Tongue (tissue), 3 donors: ENCODE measurements at places on chromosomes 11 and 22. TPM values are rescaled to one million over a fixed set of nuclear protein-coding genes. Genes with fewer than 3 reads are reported as not detected.

NNMT gene
- 21.6 TPM for total RNA-seq

ACRV1 gene
- not detected for total RNA-seq

DNAJC4 gene
- 16.7 TPM for total RNA-seq

ACR gene
- total RNA-seq: 3.3 TPM

CDHR5 gene
- total RNA-seq: not detected

BDNF gene
- total RNA-seq: 1.5 TPM

SPINDOC gene
- total RNA-seq: 11.9 TPM

PRR5L gene
- total RNA-seq: 14.1 TPM

PIWIL4 gene
- 9.0 TPM for total RNA-seq

TRMT2A gene
- total RNA-seq: 40.4 TPM

KCNQ1 gene
- total RNA-seq: 2.6 TPM

MMP7 gene
- total RNA-seq: 9.5 TPM

SERPING1 gene
- 20.8 TPM for total RNA-seq

LRRN4CL gene
- 33.8 TPM for total RNA-seq

MACROD1 gene
- total RNA-seq: 58.8 TPM

TUB gene
- total RNA-seq: 26.2 TPM

GLYATL1B gene
- total RNA-seq: not detected

IGF2 gene
- total RNA-seq: 1,514 TPM

SCGB2A2 gene
- total RNA-seq: not detected

VSTM5 gene
- total RNA-seq: 1.6 TPM

RAPSN gene
- total RNA-seq: 55.2 TPM

KCNK7 gene
- total RNA-seq: 4.2 TPM

MRPL16 gene
- 42.6 TPM for total RNA-seq

CWF19L2 gene
- 28.7 TPM for total RNA-seq

CARD10 gene
- total RNA-seq: 12.2 TPM

GLB1L2 gene
- 1.8 TPM for total RNA-seq

TRIM34 gene
- total RNA-seq: 8.1 TPM

TRIM6 gene
- 6.5 TPM for total RNA-seq

P2RX6 gene
- total RNA-seq: 19.3 TPM

PYGM gene
- 584 TPM for total RNA-seq

PLEKHA7 gene
- 15.6 TPM for total RNA-seq

TNNI2 gene
- total RNA-seq: 3,551 TPM

SF3A1 gene
- total RNA-seq: 31.4 TPM

CLTCL1 gene
- total RNA-seq: 60.1 TPM

MAPK8IP2 gene
- total RNA-seq: 1.2 TPM

OOSP4A gene
- not detected for total RNA-seq

ABTB2 gene
- total RNA-seq: 19.9 TPM

GGT5 gene
- total RNA-seq: 4.9 TPM

CCDC134 gene
- 16.5 TPM for total RNA-seq

AMOTL1 gene
- 257 TPM for total RNA-seq
